CMK (cell line): ENCODE measurements at places on chromosomes 11 and 22.

GRCh38 chr11:133503236-133503635 lies 29.1 kb downstream of the OPCML start:
- DNase-seq = no peak

GRCh38 chr22:46501701-46502100 lies 35.7 kb downstream of the CELSR1 start:
- DNase-seq = no peak

DNA sequence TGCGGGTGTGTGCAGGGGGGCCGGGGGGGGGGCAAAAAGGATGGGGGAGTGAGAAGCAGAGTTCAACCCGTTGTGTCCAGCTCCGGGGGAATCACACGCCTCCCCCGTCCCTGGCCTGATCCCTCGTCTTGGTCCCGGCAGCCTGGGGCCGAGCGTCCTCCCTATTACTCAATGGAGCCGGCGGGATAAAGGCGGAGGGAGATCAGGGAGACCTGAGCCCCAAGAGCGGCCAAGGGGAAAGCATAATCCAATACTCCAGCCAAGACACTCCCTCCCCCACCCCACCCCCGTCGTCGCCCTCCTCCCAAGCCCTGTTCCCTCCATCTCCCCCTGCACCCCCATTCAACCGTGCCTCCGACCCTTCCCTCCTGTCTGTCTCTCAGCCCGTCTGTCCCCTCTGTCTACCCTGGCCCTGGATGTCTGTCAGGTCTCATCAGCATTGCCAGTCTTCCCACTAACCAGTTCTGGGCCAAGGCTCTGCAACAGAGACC lies 2.6 kb downstream of the PHOX2A start:
- DNase-seq = no peak

- DNase-seq = no peak
These were observed 19.5 kb upstream of the SLC22A12 start for GRCh38 chr11:64571410-64572091.

GRCh38 chr11:101792814-101793213 lies 122.0 kb upstream of the CEP126 start:
- DNase-seq = no peak

DNA sequence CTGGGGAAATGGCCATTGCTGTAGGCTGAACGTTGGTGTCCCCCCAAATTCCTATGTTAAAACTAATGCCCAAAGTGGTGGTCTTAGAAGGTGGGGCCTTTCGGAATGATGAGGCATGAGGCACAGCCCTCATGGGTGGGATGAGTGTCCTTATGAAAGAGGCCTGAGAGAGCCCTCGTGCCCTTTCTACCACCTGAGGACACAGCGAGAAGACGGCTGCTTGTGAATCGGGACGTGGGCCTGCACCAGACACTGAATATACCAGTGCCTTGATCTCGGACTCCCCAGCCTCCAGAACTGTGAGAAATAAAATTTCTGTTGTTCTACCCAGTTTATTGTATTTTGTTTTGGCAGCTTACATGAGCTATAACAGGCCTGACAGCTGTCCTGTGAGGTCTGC lies 162.9 kb upstream of the B3GAT1 start:
- DNase-seq = no peak

DNA sequence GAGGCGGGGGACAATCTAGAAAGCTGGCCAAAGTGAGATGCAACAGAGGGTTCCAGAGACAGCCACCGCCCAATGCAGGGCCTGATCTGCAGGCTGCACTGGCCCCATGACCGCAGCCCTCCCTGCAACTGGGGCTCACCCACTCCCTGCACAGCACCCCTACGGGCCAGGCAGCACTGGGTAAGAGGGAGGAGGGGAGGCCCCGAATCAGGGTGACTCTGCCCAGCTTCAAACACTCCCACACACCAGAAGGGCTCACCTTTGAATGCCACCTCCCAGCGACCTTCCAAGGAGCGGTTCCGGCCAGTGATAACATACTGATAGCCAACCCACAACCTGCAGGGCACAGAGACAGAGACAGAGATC lies 59.3 kb downstream of the DGCR2 start:
- DNase-seq = no peak

- DNase-seq = no peak
These were observed 115.3 kb upstream of the TTC12 start for GRCh38 chr11:113198972-113199661.

GRCh38 chr22:38756711-38757463 lies 1.1 kb upstream of the SUN2 start:
- no peak for DNase-seq

- DNase-seq = no peak
These were observed 7.8 kb downstream of the UCP2 start for GRCh38 chr11:73974604-73975478.

GRCh38 chr22:17920992-17921650 lies 103.2 kb downstream of the MICAL3 start:
- DNase-seq = no peak

DNA sequence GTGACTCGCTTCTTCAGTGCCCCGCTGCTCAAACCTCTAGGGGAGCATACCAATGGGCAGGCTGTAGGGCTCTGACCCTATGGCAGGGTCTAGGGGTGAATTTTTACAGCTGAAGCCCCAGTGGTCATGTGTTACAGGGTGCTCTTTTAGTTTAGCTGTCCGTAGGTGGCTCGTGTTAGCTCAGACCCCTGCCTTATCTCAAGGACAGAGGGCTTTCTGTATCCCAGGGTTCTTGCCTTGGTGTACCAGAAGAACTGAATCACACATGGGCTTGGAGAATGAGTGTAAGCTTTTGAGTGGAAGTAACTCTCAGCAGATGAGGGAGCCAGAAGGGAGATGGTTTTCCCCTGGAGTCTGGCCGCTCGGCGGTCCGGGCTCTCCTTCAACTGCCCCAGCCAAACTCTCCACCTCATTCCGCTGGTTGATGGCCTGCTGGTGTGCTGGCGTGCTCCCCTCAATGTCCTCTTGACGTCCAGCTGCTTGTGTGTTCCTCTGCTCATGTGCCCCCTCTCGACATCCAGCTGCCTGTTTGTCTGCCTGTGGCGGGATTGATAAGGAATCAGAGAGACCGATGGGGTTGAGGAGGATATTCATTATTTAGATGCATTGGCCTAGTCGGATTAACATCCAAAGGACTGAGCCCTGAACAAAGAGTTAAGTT lies 37.5 kb downstream of the BIRC2 start:
- peak; percentile 48 for DNase-seq

- no peak for DNase-seq
These were observed 3.5 kb upstream of the TCF20 start for GRCh38 chr22:42273855-42274451.

DNA sequence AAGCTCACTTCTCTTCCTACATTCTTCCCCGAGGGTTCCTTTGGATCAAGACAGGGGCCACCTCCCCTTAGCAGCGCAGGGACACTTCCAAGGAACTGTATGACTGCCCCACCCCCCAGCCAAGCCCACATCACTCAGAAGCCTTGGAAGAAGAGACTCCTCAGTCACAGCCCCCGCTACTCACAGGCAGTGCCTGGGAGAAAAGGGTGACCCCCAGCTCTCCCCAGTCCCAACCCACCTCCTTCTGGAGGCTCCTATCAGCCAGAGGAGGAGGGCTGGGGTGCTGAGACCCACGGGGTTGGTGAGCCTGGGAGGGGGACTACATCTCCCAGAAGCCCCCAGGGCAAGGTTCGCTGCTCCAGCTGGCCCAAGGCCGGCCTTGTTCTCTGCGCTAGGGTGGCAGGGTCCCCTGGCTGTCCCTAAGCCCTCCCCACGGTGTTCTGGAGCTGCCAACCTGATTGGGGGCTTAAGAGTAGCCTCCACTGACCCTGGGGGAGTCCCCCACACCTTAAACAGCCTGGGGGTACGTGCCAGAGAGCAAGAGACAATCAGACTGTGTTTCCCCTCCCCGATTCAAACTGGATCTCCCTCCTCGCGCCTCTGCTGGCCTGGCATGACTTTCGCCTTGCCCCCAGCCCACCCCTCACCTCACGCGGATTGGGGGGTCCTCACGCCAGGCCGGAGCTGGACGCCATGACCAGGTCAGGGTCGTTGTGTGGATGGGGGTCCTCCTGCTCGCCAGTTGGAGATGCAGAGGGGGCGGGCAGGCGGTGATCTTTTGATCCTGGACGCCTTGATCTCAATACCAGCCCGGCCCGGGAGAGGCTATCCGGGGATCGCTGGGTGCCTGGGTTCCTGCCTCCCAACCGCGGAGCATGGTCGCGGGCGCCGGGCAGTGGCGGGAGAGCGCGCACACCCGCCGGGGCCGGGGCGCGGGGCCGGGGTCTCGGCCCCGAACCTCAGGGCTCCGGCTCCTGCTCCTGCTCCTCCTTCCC lies 838 bp downstream of the BCL9L start:
- no peak for DNase-seq

GRCh38 chr11:66864924-66865697 lies 8.2 kb downstream of the LRFN4 start:
- DNase-seq = no peak

GRCh38 chr11:66335531-66336233 lies 552 bp downstream of the RIN1 start:
- no peak for DNase-seq

GRCh38 chr11:30735946-30736345 lies 149.8 kb upstream of the MPPED2 start:
- DNase-seq = no peak

DNA sequence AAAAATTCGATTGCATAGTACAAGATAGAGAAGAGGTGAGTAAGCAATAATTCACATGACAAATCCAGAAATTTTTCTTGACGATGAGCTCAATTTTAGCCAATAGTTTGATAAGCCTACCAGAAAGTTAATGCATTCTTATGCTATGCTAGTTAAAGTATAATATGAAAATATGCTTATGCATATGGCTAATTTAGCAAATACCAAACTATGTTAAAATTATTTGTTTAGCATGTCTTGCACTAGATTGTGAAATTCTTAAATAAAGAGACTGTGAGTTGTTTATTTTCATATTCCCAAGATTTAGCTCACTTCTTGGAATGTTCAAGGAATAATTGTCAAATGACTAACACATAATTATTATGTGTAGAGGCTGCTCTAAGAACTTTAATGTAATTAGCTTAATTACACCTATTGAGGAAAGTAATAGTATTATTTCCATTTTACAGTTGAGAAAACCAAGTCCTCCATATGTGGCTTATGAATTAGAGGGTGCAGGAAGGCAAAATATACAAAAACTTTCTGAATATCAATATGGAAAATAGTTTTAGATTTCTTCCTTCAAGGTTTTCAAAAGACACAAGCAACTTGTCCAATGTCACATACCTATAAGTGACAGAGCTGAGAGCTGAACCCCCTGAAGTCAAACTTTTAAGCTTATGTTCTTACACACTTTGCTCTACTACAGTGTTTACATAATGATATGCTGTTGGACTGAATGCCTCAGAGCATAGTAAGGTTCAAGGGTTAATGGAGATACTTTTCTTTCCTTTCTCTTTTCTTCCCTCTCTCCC lies 45.9 kb upstream of the ARHGAP20 start:
- DNase-seq = no peak
